AG09309 (cell line): ENCODE measurements at places on chromosomes 4 and X.

DNA sequence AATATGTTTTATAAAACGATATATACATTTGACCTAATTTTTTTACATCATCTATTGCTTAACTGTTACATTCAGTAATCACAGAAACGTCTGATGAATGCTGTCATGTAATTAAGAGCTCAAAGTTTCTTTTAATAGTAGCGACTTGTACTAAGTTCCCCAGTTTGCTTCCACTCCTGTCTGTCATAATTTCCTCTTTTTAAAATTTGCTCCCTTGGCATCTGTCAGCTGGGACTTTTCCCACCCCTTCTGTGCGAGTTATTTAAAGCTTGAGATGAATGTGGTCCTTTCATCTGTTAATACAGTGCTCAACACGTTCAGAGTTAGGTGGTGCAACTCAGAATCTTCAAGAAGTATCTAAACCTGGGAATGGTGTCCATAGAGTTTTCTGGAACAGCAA lies 1.2 kb downstream of the RAP1GDS1 start:
- no peak for DNase-seq

DNA sequence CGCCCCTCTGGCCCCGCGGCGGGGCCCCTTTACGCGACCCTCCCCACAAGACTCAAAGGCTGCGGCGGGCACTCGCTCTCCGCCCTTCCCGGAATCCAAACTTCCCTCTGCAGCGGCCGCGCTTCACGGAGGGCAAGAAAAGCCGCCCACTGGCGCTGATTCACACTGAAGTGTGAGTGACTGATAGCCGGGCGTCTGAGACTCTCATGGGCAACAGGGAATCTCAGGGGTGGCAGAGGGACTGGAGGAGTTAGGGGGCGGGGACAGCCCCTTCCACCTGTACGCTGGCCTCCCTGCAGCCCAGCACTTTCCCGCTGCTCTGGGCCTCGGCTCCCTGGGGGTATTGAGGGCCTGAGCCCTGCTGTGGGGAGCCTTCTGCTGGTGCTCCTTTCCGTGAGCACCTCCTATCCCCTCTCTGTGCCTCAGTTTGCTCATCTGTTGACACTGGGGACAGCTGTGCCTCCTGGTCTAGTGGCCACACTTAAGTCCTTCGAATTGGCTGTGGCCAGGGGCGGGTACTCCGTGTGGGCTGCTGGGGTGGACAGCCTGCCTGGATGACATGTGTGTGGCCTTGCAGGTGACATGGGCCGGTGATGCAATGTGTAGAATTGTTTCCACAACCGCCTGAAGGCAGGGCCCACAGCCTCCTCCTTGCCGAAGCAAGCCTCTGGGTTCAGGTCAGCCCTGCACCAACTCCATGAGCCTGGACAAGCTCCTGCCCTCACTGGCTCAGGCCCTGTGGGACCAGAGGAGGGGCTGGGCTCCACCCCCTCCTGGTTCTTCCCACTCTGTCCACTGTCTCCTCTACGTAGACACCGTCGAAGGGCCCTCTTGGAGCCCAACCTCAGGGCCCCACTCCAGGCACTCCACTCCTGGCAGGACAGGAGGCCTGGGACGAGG lies 951 bp downstream of the SH3BP2 start:
- no peak for DNase-seq

GRCh38 chrX:14228611-14229010 lies 198.9 kb upstream of the GEMIN8 start:
- no peak for DNase-seq

GRCh38 chr4:88743696-88744095 lies 46.1 kb upstream of the NAP1L5 start:
- DNase-seq, result peak; percentile 32

GRCh38 chr4:81607950-81608349 lies 136.2 kb upstream of the RASGEF1B start:
- DNase-seq, result no peak

- DNase-seq, result no peak
Measured at GRCh38 chrX:19133231-19133630, 11.0 kb upstream of the ADGRG2 start.

- no peak for DNase-seq
Measured at GRCh38 chr4:141771889-141772830, 135.8 kb downstream of the IL15 start.

- DNase-seq, result peak; percentile 20
Measured at GRCh38 chr4:40721730-40722171, 28.0 kb upstream of the NSUN7 start.

- DNase-seq, result no peak
Measured at GRCh38 chr4:182175788-182176519, 67.2 kb upstream of the TENM3 start.

DNA sequence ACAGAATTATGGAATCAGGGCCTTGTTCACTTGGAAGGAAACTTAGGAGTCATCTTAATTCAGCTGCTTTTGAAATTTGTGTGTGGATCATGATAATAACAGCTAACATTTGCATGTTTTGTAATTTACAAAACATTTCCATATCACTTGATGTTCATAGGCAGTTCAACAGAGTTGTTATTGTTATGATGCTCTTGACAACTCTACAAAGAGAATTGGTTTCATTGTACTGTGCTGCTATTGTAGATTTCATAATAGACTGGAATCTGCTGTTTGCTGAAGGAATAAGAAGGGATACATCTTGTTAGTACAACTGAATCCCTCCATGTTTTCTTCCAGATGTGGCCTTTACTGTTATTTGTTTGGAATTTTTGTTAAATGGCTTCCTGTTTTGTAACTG lies 83.5 kb downstream of the CNKSR2 start:
- no peak for DNase-seq

GRCh38 chr4:126890383-126890782 lies 742.4 kb upstream of the INTU start:
- DNase-seq, result no peak

DNA sequence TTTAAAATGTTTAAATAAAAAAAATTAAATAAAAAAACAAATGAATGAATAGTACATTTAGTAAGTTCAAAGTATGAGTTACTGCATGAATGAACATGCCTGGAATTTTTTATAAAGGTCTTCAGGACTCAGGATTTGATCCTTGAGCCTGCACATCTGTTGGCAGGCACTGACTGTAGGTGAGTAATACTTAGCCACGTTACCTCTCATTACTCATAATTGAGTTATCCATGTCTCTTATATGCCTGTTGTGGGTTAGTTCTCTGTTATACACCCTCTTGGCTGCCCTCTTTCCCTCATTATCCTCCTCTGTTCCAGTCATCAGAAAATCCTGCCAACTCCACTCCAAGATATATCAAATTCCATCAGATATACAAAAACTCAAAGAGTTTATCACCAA lies 276.0 kb downstream of the FBXW7 start:
- peak; percentile 70 for DNase-seq

GRCh38 chrX:109830704-109831206 lies 97.7 kb upstream of the ACSL4 start:
- DNase-seq, result peak; percentile 41

DNA sequence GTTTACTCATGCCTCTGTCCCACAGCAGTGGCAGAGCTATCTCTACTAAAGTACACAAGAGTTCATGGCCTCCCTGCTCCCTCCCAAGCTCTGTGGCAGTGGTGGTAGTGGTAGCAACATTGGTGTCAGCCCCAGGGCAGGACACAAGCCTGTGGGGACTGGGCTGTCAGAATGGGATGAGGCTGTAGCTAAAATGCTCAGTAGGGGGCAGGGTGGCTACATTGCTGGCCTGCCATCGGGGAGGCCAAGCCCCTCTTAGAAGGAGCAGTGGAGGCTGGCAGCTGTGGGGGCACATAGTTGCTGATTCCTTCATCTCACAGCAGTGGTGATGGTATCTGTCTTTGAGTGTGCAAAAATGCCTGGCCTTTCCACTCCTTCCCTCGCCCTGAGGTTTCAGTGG lies 461.7 kb downstream of the PCDH18 start:
- no peak for DNase-seq

DNA sequence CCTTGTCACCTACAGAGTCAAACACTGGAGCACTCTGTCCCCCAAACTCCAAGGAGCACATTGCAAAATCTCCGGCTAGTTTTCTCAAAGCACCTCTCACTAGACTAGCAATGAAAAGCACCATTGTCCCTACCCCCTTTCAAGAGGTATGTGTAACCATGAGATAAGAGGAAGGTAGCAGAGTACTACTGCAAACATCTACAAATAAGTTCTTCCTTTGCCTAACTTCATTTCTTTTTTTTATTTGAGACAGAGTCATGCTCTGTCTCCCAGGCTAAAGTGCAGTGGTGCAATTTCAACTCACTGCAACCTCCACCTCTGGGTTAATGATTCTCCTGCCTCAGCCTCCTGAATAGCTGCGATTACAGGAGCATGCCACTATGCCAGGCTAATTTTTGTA lies 17.7 kb downstream of the PPP4R3C start:
- no peak for DNase-seq

GRCh38 chr4:162791226-162791625 lies 375.5 kb downstream of the NAF1 start:
- DNase-seq, result no peak

- DNase-seq, result no peak
Measured at GRCh38 chr4:112167794-112168193, 22.5 kb downstream of the FAM241A start.

DNA sequence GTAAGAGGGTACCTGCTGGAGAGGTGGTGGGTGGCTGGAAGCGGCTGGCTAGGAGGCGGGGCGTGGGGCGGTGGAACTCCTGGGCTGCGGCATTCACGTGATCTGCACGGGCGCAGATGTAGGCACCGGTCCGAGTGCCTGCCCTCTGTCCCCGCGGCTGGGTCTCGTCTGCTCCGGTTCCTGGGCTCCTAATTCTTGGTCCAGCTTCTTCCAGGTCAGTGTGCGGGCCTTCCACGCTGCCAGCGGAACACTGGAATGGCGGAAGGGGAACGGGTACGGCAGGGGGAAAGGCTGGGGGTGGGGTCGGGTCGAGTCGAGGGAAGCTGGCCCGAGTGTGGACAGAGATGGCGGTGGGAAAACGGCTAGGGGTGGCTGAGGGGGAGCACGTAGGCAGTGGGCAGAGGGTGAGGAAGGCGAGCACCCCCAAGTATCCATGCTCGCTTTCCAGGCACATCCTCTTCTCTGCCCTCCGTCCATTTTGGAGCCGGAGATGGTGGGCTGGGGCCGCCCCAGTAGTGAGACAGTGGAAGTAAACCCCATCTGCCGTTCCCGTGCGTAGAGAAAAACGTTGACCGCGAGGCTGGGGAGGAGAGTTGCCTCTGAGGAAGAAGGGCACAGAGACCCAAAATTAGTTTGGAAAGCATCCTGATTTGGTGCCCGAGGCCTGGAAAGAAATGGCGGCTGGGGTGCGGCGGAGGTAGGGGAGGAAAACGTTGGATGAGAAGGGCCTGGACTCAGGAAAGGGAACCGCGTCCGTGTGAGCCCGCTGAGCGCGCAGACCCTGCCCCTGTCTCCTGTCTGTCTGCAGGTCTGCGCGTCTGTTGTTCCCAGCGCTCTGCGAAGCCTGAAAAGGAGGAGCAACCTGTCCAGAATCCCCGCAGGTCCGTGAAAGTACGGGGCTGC lies at the start of gene TCEAL4:
TCEAL4 (plus strand) TSS at position 105 of the 903 bp plus-strand sequence. CDS start 1,161 bp downstream, outside the sequence.
- no peak for DNase-seq

DNA sequence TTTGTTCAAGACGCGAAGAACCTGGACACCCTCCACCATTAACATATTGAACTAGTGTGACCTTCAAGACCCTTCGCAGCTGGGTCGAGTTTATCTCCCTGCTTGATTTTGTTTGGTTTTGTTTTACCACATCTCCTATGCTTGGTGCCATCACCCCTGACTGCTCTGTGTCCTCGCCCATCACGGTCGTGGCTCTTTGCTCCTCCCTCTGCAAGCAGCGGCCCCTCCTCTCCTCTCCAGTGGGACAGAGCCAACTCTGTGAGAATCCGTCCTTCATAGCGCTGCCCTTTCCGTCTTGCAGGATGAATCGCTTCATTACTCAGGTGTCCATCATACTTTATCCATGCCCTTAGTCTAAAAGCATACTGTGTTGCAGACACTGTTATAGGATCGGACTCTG lies 9.1 kb upstream of the FAM149A start:
- DNase-seq, result no peak

GRCh38 chrX:118569676-118570075 lies 74.1 kb downstream of the DOCK11 start:
- no peak for DNase-seq

- no peak for DNase-seq
Measured at GRCh38 chrX:103518571-103518970, 718 bp downstream of the RAB40A start.

DNA sequence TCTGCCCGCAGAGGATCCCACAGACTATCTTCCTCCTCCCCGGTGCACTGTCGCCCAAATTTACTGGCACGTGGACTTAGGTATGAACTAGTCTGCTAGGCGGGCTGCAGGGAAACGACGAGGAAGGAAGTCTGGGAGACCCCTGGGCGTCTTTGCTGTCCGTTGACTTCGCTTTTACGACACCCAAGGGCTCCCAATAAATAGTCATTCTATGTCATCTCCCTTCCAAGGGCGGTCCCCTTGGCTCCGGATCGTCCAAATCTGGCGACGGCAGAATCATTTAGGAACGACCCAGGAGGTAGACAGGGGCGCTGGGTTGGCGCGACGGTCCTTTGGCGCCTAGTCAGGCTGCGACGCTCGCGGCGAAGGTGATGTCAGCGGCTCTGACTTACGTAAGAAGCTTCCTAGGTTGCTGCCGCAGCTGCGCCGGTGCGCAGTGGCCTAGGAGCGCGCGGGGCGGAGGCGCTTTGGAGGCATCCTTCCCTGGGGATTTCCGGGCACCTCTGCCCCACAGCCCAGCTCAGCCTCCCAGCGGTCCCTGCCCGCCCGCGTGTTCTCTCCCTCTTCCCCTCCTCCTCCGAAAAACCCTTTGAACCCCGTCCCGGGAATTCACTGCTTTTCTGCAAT lies 2.2 kb downstream of the NHS start:
- no peak for DNase-seq

- DNase-seq, result peak; percentile 13
Measured at GRCh38 chrX:152904151-152905080, 6.5 kb downstream of the ZNF185 start.

- no peak for DNase-seq
Measured at GRCh38 chr4:26985873-26986272, 125.2 kb downstream of the STIM2 start.

DNA sequence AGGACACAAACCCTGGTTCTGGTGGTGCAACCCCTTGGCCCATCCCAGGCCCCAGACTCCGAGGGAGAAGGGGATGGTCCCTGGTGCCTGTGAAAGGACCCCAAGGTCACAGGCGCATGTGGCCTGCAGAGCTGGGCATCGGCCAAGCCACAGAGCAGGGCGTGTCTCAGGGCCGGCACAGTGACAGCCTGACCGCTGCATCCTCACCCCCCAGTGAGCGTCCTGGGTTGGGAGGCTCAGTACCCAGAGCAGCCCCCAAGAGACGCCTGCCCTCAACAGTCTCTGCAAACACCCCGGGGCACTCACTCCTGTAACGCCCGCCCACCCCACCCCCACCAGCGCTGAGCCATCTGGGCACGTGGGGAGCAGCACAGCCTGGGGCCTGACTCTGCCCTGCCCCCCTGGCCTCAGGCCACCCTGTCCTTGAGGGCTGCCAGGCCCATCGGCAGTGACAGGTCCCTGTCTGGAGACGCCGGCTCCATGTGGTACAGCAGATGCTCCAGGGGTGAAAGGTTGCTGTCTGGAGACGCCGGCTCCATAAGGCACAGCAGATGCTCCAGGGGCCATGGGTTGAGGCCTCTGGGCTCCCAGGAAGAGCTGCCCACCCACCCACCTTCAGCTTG lies 24.5 kb upstream of the CPLX1 start:
- no peak for DNase-seq

DNA sequence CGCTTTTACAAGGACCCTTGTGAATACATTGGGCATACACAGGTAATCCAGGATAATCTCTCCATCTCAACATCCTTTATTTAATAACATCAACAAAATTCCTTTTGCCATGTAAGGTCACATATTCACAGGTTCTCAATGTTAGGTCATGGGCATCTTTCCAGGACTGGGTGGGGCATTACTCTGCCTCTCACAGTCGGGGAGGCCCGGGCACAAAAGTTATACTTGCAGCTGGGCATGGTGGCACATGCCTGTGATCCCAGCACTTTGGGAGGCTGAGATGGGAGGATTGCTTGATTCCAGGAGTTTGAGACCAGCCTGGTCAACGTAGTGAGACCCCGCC lies 93.7 kb upstream of the AP1S2 start:
- no peak for DNase-seq
